ENCODE measurements at places on chromosomes 2 and 18.

- no peak for DNase-seq
These were observed 131.6 kb upstream of the RAB12 start for GRCh38 chr18:8477615-8478014.

DNA sequence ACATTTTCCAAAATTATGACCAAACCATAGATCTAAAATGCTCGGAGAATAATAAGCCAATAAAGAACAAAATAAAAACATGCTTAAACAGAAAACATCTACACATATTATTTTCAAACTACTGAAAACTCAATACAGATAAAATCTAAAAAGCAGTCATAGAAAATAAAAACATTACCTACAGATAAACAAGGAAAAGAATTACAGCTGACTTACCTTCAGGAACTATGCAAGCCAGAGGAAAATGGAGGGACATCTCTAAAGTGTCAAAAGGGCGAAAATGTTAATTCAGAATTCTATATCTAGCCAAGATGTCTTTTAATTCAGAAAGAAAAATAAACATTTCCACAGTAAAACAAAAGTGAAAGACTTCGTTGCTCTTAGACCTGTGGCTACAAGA lies 112.9 kb upstream of the GYPC start:
- DNase-seq = peak; percentile 11

DNA sequence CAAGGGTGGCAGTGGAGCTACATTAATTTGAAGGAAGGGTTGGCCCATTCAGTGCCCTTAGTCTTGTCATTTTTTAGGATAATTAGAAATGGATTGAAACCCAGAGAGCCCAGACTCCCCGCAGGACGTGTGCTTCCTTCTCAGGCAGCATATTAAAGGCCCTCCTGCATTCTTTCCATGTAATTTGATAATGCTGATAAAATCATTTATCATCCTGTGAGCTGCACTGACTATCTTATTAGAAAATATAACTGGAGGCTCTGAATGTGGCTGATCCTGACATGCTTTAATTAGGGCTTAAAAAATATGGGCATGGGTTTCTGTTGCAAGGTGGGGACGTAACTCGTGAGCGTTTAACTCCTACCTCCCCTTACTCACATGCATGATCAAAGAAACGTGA lies 148.1 kb downstream of the ACKR3 start:
- DNase-seq = no peak

GRCh38 chr2:156165742-156166141 lies 166.8 kb downstream of the NR4A2 start:
- no peak for DNase-seq

GRCh38 chr2:109473616-109474318 lies 140.0 kb downstream of the SEPTIN10 start:
- no peak for DNase-seq

DNA sequence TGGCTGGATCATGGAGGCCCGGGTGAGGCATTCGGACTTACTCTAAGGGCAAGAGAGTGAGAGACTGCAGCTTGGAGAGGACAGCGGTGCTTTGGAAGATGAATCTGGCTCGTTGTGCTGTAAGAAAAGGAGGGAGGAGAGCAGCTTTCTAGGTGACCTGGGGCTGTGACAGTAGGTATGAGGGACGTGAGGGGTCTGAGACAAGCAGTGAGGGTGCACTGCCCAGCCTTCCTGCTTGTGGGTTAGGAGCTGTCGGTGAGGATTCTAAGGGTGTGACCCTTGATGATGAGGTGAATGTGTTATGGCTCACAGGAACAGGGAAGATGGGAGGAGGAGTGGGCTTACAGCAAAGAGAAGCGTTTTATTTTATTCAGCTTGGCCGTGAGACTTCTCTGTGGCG lies 27.1 kb upstream of the RHOB start:
- no peak for DNase-seq

DNA sequence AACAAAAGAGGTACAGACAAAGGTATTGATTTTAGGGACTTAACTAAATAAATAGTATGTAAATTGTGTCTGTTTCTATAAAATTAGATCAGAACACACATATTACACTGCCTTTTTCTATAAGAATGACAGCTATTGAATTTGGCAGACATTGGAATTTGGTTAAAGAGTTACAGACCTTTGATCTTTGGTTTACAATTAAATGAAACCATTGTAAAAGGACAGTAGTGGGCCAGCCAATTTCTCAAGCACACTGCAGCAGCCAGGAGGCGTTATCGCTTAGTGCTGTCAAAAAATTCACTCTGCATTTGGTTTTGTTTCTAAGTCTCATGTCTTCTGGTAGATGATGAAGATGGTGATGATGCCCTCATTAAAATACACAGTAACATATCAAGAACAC lies 175.9 kb downstream of the NR4A2 start:
- no peak for DNase-seq

All from NB4 (cell line).